ENCODE measurements at places on chromosomes 12 and 14.

DNA sequence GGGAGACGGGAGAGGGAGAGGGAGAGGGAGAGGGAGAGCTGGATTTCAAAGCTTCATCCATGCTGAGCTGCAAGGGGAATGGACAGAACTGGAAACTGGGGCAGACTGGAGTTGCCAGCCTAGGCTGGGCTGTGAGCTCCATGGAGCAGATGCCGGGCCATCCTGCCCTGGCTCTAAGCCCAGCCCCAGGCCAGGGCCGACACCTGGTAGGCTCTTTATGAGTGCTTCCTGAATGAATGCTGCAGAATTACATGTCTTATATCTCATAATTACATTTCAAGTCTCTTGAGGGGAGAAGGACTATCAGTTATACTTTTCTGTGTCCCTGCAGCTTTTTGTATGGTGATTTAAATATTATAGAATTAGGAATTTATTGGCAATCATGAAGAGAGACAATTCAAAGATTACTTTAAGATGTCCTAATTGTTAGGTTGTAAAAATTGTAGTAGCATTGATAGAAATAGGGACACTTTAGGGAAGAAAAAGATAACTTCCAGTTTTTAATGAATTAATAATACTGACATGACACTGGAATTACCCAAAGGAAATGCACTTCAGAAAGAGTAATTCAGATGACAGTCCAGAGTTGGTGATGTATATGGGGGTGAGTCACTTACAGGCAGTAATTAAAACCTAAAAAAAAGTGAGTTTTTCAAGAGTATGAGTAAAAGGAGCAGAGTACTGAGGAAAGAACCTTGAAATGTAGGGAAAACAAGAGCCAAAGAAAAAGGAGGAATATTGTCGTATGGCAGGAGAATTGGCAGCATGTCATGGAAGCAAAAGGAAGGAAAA, 29.0 kb downstream of the SCYL2 start:
- DNase-seq, result no peak

GRCh38 chr12:25320123-25321006, 69.6 kb upstream of the KRAS start:
- no peak for DNase-seq

DNA sequence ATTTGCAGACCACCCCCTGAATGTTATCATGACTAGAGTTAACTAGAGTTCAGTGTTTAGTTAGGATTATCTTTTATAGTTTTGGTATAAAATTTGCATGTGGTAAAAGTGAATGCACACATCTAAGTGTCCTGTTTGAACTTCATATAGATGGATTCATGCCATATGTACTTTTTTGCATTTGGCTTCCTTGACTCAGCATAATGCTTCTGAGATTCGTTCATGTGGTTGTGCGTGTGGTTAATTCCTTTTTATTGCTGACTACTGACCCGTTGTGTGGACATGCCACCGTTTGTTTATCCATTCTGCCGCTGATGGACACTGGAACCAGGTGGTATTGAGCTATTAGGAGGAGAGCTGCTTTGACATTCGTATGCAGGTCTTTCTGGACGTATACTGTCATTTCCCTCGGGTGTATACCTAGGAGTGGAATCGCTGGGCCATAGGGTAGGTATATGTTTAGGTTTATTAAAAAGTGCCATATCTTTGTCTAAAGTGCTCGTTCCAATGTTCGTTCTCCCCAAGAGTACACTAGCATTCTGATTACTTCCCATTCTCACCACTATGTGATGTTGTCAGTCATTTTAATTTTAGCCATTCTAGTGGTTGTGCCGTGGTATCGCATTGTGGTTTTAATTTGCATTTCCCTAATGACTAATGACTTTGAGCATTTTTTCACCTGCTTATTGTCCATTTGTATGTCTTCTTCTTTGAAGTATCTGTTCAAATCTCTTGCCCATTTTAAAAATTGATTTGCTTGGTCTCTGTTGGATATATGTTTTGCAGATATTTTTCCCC, 37.7 kb downstream of the RIN3 start:
- no peak for DNase-seq

- no peak for DNase-seq
Observed at GRCh38 chr14:94048691-94049624, 22.8 kb downstream of the OTUB2 start.

- DNase-seq, result no peak
Observed at GRCh38 chr14:97250931-97251330, 453.7 kb downstream of the VRK1 start.

DNA sequence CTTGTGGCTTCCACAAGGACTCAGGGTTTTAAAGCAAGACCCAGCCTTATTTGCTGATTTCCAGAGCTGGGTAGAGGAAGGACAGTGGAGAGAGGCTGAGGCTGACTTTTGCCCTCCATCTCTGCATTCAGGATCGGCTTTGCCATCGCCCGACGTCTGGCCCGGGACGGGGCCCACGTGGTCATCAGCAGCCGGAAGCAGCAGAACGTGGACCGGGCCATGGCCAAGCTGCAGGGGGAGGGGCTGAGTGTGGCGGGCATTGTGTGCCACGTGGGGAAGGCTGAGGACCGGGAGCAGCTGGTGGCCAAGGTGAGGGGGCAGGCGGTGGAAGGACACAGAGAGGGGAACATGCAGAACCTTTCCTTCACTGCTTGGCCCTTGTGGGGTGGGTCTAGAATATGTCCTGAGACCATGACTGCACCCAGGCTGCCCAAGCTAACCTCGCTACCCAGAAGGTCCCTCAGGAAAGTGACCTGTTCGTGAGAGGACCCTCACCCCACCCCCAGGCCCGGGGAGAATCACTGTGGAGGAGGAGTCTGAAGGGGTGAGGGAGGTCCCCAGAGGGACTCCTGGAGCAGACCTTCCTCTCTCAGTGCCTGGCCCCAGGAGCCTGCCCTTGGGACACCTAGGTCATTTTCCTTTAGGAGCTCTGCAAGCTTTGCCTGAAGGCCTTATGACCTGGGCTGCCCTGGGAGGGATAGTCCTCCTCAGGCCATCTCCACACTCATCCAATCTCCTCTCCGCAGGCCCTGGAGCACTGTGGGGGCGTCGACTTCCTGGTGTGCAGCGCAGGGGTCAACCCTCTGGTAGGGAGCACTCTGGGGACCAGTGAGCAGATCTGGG, 3.1 kb downstream of the DHRS2 start:
- no peak for DNase-seq

GRCh38 chr12:95944108-95944704, 1.1 kb downstream of the AMDHD1 start:
- DNase-seq, result no peak

DNA sequence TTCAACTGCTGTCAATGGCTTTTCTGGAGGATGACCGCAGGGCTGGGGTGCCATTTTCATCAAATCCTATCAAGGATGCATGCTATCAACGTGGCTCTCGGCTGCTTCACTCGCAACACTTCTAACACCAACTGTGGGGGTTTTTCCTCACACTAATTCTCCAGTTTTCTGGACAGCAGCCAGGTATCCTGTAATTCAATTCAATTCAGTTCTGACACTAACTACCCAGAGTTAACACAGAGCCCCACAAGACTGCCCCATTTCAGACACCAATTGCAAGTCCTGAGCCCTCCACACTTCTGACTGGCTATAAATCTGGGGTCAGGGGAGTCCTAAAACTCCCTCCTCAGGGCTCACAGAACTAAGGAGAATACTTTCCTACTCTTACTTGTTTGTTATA, 55.3 kb upstream of the TMCC3 start:
- no peak for DNase-seq

DNA sequence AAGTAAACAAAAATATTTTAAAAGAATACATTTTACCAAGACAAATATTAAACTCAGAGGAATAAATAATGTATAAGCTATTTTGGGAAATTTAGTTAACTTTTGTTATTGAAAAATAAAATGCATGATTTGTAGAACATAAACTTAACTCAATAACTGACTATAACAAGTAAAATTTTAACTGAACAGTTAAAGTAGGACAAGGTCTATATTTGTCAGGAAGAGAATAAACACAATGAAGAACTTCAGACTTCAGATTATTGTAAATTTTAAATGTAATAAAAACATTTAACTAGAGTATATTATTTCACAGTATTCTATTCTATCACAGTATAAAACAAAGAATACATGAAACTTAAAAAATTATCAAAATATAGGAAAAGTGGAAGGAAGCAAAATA, 948.8 kb upstream of the USP15 start:
- no peak for DNase-seq

DNA sequence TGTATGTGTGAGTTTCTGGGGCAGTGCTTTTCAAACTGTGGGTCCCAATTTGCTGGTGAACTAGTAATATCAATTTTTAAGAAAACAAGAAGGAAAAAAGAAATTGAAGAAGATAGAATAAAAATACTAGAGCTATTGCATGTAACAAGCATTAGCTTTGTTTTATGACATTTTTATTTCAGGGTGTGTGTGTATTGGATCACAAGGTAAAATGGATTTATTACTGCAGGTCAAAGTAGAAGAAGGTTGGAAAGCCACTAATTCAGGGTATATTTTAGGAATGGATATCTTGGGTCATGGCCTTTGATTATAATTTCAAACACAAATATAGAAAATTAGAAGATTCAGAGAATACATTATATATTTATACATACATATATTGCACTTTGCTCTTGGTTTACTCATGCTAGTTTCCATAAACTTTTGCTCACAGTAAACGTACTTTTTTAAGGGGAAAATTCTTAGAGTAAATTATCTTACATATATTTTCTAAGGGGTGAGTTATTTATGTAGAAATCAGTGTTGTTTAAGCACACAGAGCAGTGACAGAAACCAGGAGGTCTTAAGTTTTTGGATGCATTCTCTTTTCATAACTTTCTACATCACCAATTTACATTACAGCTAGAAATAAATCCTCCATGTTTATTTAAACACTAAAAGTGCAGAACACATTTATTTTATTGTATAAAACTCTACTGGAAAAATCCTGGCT, 34.5 kb upstream of the PPM1A start:
- DNase-seq, result no peak

DNA sequence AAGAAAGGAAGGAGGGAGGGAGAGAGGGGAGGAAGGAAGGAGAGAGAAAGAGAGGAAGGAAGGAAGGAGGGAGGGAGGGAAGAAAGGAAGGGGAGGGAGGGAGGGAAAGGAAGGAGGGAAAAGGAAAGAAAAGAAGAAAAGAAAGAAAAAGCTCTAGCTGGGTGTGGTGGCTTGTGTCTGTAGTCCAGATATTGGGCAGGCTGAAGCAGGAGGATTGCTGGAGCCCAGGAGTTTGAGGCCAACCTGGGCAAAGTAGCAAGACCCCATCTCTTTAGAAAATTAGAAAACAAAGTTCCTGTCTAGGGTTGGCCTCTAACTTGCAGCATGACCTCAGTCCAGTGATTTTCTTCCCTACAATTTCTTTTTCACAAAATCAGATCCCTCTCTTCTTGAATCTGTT, 208.2 kb upstream of the NUDT4 start:
- DNase-seq, result no peak

DNA sequence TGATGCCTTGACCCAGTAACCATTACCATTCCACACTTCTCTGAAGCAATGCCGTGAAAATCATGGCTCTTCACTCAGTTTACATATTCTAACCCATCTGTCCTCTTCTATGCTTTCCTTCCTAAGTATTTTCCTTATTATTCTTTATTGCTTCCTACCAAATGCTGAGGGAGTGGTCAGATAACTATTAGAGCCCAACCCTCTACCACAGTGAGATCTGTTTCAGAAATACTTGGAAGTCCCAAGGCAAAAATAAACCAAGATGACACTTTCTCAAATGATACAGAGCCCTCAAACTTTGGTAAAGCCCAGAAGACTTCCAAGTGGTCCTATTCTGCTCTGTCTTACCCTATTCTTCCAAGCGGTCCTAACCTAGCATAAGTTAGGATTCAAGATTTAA, 68.0 kb downstream of the MED13L start:
- DNase-seq, result no peak

GRCh38 chr14:91324606-91325575, 80.4 kb upstream of the GPR68 start:
- no peak for DNase-seq

GRCh38 chr12:3332188-3332587, 158.8 kb upstream of the PRMT8 start:
- DNase-seq, result no peak

- DNase-seq, result no peak
Observed at GRCh38 chr12:8644345-8645248, 18.0 kb downstream of the MFAP5 start.

GRCh38 chr12:126480451-126480850, 1415.2 kb downstream of the AACS start:
- no peak for DNase-seq

DNA sequence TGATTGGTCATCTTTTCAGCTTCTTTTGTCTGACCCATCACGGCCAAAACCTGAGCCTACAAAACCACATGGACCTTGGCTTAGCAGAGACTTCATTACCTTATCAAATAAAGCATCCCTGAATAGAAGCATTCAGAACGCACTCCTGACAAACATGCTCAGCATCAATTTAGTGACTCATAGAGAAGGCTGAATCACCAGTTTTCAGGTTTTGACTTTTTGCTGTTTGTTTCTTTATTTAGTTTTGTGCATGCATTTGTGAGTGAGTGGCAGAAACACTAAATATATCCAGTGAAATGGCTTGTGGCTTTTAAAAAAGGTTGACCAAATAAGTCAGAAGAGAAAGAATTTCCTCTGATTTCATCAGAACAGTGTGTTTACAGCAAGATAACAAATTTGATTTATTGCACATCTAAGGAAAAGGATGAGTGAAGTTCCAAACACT, 19.0 kb upstream of the OVCH1 start:
- no peak for DNase-seq

DNA sequence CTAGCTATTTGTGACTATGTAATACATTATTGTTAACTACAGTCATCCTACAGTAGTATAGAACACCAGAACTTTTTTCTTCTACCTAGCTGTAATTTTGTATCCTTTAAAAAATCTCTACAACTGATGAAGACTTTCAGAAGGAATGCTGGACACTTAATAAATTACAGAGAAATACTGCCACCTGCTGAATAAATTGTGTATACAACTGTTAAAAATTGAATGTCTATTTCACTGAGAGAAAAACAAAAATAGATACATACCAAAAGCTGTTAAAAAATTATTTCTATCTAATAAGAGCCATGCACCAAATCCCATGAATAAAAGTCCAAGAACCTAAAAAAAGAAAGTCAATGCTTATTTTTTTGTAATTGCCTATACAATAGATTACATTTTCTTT, 6.6 kb downstream of the TSPAN19 start:
- DNase-seq, result no peak

DNA sequence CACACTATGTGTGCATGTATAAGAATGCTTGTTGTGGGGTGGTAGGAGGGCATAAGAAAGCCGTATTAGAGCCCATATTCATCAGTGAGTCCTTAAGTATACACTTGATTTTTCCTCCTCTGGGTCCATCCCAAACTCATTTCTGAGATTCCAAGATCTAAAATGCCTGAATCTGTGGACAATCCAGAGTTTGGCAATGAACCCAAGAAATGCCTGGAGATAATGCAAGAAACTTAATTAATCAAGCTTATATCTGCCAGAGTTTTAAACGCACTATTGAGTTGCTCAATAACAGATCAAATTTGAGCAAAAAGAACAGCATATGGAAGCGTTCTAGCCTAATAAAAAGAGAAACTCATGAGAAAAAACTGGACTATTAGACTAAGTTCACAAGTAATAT, 143.4 kb upstream of the NAV3 start:
- no peak for DNase-seq

GRCh38 chr14:94062344-94062940, 18.6 kb downstream of the DDX24 start:
- DNase-seq, result no peak
